NCI-H524 treated with DMSO at 0.1 percent for 48 hours (cell line): ENCODE measurements at places on chromosomes 2 and 18.

DNA sequence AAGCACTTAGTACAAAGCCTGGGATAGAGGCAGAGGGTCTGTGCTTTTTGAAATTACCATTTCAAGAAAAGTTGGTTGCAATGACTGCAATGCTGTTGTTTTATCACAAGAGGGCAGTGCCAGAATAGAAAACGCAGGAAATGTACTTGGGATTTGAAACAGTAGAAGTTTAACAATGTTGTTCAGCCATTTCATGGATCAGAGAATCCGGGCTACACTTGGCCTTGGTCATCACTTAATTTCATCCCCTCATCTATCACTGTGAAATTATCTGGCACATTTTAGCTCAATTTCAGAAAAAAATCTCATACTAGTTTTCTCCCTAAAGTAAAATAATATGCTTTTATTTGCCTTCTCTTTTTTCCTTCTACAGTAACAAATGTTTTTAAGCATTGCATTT is 70.8 kb downstream of the RAPGEF4 start:
- peak; percentile 33 for DNase-seq

- no peak for DNase-seq
Observed at GRCh38 chr2:40072442-40073232, 293.6 kb upstream of the THUMPD2 start.

- DNase-seq, result no peak
Observed at GRCh38 chr18:30992231-30992630, 50.3 kb downstream of the DSC3 start.

GRCh38 chr18:62372156-62372555 is 47.0 kb downstream of the TNFRSF11A start:
- no peak for DNase-seq

- no peak for DNase-seq
Observed at GRCh38 chr2:206856513-206856912, 82.8 kb upstream of the CPO start.

DNA sequence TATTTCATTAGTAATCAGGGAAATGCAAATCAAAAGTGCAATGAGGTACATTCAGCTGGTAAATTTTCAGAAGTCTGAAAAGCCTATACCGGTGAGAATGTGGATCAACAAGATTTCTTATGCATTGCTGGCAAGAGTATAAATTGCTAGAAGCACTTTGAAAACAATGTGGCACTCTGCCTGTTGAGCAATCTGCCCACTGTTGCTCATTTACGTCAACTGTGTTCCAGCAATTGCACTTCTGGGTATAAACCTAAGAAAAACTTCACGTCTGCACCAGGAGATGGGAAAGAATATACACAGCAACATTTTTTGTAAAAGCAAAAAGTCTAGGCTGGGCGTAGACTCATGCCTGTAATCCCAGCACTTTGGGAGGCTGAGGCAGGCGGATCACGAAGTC is 40.8 kb downstream of the MTERF4 start:
- DNase-seq, result no peak

DNA sequence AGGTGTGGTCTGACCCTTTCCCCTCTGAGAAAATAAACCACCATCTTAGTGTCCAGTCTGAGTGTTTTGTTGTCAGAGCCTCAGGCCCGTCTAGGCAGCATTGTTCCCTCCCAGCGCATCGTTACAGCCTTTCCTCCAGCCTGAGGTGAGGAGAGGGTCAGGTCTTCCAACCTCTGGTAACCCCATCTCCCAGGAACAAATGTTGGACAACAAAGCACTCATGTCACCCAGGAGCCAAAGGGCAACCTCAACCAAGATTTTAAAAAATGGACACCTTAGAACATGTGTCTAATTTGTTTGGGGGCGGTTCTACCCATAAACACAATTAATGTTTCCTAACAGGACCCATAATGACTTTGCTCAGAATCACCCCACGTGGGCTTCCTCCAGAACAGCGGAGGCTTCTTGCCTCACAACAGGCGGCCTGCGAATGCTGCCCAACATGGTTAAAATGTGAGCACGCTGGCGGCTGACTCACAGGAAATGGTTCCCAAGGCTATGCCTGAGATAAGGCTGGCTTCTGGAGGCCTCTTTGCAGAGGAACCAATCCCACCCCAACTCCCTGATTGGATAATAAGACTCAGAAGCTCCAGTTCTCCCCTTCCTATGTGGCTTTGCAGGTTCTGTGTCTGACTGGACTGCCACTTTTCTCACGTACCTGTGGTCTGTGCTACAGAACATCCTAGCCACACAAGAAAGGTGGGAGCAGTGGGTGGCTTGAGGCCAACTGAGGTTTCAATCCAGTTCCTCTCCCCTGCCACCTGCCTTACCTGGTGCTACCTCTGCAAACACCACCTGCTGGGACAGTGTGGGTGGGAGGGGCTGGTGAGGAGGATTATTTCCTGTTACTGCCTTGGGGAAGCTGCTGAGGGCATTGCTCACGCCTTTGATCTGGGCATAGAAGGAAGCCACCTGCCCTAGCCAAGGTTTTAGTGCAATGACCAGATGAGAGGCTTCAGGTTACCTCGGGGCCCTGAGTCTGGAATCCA is 108.8 kb downstream of the B3GNT2 start:
- no peak for DNase-seq

GRCh38 chr2:25029183-25029554 is 12.7 kb upstream of the EFR3B start:
- DNase-seq, result no peak

GRCh38 chr2:26696351-26696816 is 3.9 kb downstream of the KCNK3 start:
- no peak for DNase-seq

DNA sequence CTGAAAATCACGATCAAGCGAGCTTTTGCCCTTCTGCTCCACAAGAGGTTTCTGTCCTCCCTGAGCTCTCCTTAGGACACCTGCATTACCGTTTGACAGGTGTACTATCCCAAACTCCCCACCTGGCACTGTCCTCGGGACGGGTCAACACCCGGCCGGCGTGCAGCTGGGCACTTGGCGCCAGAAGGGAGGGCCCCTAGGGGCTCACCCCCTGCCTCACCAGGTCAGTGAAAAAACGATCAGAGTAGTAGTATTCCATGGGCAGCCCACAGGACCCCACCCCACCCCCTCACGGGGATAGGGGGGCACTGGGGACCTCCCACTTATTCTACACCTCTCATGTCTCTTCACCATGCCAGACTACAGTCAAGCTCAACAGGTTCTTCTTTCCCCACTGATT is 117.6 kb upstream of the ANKRD30BL start:
- DNase-seq, result no peak

DNA sequence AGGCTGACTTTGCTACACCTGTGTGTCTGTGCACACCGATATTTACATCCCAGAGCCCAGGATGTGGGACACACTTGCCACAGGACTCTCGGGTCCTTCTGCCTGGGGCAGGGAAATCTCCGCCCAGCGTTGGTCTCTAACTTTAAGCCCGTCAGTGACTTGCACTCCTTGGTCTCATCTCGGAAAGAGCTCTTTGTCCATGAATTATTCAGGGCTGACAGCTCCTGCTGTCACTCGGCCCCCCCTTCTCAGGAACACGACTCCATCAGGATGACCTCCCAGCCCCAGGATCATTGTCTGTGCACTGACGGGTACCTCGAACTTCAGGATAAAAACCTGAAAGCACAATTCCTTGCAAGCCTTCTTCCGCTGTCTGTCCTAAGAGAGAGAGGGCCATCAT is 26.6 kb downstream of the PLB1 start:
- no peak for DNase-seq

DNA sequence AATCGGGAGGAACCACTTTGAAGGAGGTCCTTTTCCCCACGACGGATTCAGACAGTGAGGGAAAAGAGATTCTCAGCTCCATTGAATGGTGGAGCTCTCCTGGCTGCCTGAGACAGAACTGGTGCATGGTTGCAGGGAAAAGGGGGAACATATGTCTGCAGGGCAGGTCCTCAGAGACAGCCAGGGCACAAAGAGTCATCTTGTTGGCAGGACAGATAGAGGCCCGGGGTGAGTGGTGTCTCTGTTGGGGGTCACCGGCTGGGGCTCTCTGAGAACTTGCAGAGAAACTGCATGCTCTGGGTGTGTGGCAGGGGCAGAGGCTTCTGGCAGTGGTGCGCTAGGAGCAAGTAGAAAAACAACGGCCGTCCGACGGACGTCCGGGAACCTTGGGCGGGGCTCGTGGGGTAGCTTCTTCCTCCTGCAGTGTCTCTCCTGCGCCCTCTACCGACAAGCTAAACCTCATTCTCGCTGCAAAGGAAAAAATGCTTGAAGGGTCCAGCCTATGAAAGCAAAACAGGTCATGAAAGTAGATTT is 94.3 kb downstream of the CDCA7 start:
- DNase-seq, result peak; percentile 76

DNA sequence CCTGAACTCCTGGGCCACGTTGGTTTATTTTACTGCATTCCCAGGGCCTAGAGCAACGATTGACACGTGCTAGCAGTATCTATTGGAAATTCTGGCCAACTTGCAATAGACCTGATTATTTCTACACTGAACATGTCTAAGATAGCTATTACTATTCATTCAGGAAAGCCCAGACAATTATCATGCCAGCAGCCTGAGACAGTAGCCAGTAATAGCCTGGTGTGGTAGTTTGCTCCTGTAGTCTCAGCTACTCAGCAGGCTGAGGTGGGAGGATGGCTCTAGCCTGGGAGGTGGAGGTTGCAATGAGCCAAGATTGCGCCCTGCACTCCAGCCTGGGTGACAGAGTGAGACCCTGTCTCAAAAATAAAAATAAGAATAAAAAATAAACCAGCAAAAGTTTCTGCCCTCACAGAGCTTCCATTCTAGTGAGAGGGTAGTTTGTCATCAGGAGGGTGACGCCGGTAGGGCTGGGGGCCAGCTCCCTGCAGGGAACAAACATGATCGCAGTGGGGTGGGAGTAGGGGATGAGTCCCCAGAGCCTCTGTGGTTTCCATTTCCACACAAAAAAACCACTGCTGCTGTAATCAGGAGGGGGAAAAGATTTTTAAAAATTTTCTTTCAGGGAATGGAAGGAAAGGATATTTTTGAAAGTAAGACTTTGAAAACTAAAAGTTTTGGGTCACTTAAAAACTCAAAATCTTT is 4.3 kb downstream of the CASP8 start:
- DNase-seq, result no peak

GRCh38 chr2:43178602-43179542 is 47.5 kb downstream of the ZFP36L2 start:
- DNase-seq, result no peak

DNA sequence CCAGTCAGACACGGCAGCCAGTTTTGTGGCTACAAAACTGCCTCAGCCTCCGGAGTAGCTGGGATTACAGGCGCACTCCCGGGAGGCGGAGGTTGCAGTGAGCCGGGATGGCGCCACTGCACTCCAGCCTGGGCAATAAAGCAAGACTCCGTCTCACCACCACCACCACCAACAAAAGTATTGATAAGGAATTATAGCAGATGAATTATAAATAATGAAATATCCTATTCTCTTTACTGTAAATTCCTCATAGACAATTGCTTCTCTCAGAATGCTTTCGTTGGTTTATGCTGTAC is 1.4 kb upstream of the FAM161A start:
- DNase-seq, result no peak

DNA sequence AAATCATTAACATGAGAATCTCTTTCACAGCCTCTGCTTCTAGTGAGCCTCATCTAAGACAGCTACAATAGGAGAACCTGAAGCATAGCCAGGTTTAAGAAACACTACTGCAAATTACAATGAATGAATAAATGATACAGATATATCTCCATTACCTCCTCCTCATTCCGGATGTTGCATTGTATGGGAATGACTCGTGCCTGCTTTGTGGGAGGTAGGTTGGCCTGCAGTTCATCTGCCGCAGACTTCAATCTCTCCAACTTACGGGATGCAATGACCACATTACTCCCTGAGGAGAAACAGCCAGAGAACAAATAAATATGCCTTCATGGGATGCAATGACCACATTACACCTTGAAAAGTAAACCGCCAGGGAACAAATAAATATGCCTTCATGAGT is 15.4 kb downstream of the PECR start:
- DNase-seq, result no peak

GRCh38 chr2:207423886-207424285 is 105.9 kb upstream of the CREB1 start:
- DNase-seq, result no peak

DNA sequence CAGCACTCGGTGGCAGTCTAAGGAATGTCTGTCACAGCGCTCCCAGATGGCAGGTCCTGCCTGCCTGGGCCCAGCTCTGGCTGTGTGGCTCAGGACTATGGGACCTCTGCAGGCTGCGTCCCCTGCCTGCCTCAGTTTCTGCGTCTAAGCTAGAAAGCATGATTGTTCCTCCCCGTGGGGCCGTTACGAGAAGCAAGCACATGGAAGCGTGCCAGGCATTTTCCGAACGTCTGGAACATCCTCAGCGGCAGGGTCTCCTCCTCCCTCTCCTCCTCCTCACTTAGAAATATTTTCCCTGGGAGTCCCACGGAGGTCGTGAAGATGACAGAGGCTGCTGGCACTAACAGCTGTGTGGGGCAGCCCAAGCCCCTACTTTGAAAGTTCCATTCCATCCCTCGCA is 43.3 kb downstream of the LRRFIP1 start:
- no peak for DNase-seq
